ENCODE measurements at places on chromosomes 7 and 10.

GRCh38 chr10:112711366-112711765, 238.7 kb upstream of the TCF7L2 start:
- DNase-seq, result no peak

GRCh38 chr10:9137368-9137767, 1082.9 kb downstream of the GATA3 start:
- DNase-seq, result no peak

DNA sequence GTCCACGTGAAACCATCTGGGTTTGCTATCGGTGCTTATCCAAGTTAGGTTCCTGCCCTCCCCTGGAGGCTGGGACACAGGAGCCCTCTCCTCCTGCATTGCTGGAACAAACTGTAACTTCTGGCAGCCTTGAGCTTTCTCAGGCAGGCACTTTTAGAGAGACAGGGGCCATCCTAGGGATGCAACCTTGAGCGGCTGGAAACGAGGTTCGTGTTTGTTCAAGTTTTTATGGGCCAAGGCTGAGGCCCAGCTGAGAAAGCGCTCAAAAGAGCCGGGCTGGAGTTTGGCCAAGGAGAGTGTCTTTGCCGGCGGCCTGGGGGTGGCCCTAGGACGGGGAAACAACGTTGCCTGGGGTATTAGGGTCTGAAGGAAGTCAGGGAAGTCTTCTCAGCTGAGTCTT, 5.5 kb upstream of the MMD2 start:
- DNase-seq, result no peak

DNA sequence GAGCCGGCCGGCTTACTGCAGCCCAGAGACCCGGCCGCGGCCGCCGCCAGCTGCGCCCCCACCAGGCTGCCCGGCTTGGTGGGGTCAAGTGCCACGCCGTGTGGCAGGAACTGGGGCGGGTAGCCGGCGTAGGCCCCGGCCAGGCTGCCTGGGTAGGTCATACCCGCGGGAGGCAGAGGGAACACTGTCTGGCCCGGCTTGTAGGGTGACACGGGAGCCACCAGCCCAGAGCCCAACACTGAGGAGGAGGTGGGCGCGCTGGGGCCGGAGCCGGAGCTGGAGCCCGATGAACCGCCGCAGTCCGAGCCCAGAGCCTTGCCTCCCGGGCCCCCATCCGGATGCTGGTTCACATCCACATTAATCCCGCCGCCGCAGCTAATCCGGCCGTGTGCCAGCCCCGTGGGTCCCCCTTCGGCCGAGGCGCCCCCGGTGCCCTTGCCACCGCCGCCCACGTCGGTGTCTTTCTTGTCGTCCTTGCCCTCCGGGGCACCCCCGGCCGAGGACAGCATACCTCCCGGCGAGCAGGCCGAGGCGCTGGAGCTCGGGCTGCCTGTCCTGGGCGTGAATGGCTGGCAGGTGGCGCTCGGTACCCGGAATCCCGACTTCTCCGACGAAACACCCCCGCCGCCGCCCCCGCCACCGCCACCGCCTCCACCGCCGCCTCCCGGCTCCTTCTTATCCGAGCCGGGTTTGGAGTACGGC, 2.0 kb downstream of the ZNF503 start:
- DNase-seq, result peak; percentile 34

- DNase-seq, result no peak
Observed at GRCh38 chr7:55131142-55131929, 112.5 kb downstream of the EGFR start.

DNA sequence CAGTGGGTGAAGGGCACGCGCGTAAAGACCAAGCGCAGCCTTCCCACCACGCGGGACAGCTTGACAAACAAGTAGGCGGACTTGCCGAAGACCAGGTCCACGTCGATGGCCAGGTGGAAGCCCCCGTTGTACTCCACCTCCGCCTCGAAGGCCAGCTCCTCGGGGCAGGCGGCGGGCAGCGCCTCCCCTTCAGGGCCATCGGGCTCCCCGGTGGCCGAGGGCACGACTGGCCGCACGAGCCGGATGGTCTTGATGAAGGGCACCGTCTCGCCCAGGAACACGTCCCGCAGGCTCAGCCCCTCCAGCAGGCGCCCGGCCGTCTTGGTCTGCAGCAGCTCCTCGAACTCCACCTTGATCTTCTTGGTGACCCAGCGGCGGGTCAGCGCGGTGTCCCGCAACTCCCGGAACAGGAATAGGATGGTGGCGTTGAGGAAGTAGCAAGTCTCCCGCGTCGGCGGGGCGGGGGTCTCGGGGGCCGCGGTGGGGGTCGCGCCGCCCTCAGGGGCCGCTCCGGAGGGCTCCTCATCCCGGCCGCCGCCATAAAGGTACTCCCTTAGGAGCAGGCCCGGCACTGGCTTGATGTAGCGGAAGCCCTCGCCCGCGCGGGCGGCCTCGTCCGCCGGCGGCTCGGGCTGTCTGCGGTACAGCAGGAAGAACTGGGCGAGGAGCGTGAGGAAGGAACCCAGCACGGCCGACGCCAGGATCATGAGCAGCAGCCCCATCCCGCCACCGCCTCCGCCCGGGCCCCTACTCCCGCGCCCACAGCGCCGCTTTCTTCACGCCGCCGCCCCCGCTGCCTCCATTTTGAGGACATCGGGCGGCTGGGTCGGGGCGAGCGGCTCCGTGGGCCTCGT, 507 bp downstream of the PDZD8 start:
- peak; percentile 25 for DNase-seq

GRCh38 chr10:130360826-130361311, 224.7 kb downstream of the GLRX3 start:
- no peak for DNase-seq

- DNase-seq, result no peak
Observed at GRCh38 chr10:77970869-77971803, 44.6 kb upstream of the DLG5 start.

- DNase-seq, result no peak
Observed at GRCh38 chr10:21146436-21146789, 249.3 kb upstream of the NEBL start.

- no peak for DNase-seq
Observed at GRCh38 chr10:121187391-121187790, 336.2 kb downstream of the WDR11 start.

- no peak for DNase-seq
Observed at GRCh38 chr7:42753367-42753766, 158.5 kb downstream of the C7orf25 start.

DNA sequence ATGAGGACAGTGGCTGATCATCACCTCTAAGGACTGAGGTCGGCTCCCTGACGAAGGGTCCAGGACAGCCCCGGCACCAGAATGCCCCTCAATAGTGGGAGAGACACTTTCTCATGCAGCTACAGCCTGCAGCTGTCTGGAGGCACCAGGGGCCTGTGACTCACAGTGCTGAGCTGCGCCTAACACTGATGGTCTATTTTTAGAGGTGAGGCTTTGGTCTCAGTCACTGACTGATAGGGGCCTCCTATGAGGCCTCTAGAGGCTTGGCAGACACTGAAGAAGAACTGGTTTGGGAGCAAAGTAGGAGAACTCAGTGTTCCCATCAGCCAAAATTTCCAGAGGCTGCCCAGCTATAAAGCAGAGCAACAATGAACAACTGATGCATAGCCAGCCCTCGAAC, 130.1 kb downstream of the COBL start:
- DNase-seq, result no peak

DNA sequence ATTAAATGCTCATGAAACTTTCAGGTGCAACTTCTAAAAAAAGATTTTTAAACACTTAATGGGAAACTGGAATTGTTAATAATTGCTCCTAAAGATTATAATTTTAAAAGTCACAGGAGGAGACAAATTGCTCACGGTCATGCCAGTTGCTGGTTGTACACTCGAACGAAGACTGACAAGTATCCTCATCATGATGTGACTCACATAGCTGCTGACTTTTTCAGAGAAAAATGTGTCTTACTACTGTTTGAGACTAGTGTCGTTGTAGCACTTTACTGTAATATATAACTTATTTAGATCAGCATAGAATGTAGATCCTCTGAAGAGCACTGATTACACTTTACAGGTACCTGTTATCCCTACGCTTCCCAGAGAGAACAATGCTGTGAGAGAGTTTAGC, 79.3 kb downstream of the ITGB8 start:
- DNase-seq, result no peak

DNA sequence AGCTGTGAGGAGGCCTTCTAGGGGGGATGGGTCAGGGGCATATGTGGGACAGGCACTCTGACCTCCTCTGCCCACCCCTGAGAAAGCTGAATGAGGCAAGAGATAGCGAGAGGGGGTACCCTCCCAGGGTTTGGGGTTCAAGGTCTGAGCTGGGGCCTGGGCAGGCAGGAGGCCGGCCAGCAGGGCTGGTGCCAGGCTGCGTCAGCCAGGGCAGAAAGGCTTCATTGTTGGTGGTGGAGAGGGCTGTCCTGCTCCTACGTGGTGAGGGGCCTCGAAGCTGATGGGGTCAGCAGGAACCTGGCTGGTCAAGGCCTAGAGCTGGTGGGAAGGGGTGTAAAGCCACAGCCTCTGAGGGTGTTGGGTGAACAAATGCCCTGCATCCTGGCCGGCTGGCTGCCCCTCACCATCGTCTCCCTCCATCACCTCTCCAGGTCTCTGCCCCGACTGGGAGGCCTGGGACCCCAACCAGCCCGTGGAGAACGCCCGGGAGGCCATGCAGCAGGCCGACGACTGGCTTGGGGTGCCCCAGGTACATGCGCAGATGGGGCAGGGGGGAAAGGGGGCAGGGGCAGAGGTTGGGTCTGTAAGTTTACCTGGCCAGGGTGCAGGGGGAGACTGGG, 6.6 kb downstream of the FLNC start:
- DNase-seq, result no peak

GRCh38 chr7:2213551-2214215, 19.1 kb downstream of the MAD1L1 start:
- no peak for DNase-seq

- DNase-seq, result no peak
Observed at GRCh38 chr7:120402079-120402767, 129.2 kb downstream of the KCND2 start.

DNA sequence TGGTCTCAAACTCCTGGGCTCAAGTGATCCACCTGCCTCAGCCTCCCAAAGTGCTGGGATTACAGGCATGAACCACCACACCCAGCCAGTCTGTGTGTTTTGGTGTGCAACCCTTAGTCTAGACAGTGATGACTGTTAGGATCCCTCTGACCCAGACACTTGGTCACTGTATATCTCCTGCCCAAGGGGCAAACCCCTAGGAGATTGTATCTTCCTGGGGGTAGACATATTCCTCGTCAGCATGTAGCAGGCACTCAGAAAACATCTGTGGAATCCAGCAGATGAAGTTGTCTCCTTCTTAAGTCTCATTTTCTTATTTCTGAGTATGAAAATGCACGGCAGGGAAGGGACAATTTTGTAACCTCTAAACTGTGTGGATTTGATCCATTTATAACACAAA, 292.5 kb downstream of the GFRA1 start:
- DNase-seq, result no peak

DNA sequence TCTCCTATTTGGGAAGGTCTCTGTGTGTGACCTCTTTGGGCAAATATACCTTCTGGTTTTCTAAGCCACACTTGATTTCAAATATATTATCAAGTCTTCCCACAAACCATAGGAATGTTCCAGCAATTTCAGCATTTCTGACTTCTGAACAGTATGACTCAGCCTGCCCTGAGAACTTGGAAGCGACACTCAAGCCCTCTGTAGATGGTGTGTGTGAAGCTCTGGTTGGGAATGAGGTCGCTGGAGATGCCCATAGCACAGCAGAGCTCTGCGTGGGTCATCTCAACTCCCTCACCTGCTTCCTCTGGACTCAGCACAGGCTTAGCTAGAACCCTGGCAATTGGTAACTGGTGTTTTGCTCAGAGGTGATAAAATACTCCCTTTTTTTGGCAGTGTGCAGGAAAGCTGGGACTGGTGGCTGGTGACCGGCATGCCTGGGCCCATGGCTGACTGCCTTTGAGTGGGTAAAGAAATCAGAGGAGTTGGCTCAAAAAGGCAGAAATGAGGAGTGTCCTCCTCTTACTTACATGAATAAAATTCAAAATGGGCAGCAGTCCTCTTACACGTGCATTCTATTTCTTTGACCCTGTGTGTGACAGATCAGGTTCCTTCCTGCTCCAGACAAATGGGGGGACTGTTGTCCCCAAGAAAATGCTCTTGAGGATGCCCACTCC, 87.5 kb upstream of the NRP1 start:
- DNase-seq, result no peak

DNA sequence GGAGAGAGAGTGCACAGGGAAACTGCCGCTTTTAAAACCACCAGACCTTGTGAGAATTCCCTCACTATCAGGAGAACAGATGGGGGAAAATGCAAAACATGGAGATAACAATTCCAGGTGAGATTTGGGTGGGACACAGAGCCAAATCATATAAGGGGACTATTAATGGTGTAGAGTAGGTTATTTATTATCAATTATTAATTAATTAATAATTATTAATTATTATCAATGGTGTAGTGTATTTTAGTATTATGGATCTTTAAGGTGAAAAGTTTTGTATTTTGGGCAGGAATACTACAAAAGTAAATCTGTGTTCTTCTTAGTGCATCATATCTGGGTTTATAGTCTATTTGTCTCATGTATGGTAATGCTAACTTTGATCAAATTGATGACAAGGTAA, 377.7 kb upstream of the KCND2 start:
- no peak for DNase-seq

DNA sequence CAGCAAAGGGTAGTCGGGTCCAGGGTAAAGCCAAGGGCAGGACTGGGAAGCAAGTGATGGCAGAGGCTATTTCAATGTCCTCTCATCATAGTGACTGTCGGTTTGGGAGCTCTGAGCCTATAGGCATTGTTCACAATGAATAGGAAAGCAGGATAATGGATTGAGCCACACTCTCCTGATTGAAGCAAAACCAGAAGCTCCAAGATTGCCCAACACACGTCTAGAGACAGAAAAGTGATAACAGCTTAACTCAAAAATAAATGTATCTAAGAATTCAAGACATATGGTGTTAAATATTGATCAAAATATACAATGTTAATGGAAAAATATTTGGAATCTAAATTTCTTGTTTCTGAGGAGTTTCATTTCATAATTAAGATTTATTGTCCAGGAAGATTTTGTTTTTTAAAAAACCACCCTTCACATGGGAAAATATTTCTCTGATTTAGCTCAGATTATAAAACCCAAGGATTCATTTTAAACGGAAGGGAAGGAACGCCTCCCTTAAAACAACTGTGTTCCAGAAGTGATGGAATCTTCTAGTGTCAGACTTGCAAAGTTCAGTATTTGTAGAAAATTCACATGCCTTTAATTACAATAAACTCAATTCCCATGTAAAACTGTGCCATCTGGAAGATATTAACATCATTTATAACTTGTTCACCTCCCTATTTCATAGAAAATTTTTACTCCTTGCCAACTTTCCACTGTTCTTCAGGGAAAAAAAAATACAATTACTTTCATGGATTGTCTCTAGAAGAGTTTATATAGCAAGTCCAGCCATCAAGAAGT, 54.5 kb downstream of the NRP1 start:
- DNase-seq, result no peak

- DNase-seq, result no peak
Observed at GRCh38 chr10:14276210-14276609, 54.5 kb downstream of the FRMD4A start.

- no peak for DNase-seq
Observed at GRCh38 chr10:1620803-1621202, 116.5 kb downstream of the ADARB2 start.

GRCh38 chr10:47184724-47185330, 115.2 kb upstream of the GDF10 start:
- no peak for DNase-seq

Data from activated CD4-positive, alpha-beta T cell treated with anti-CD3 and anti-CD28 coated beads, Interleukin-2, amount 10 ng/mL, durations not matched to agents 7 days and 5 days (primary cell).